ENCODE measurements at places on chromosomes 1 and 21.

GRCh38 chr1:82634266-82634665 lies 833.5 kb downstream of the ADGRL2 start:
- DNase-seq: no peak

- no peak for DNase-seq
Observed at GRCh38 chr1:113780374-113781146, 21.3 kb upstream of the PHTF1 start.

GRCh38 chr1:172613294-172613693 lies 45.6 kb upstream of the FASLG start:
- no peak for DNase-seq

DNA sequence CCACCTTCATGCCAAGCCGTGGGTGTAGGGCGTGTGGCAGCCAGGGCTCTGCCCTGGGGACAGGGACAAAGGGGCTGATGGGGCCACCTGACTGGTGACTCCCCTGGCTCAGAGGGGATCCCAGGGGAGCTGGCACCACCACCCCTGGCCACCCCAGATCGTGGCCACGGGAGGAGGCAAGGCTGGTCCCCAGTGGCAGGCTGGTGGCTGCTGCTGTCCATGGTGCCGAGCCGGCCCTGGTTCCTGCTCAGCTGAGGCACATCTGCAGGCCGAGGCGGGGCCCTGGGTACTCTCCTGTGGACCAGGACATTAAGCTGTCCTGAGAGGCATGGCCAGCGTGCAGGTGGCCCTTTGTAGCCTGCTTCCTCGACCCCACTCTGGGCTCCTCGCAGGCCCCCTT lies 6.5 kb downstream of the PLCH2 start:
- no peak for DNase-seq

DNA sequence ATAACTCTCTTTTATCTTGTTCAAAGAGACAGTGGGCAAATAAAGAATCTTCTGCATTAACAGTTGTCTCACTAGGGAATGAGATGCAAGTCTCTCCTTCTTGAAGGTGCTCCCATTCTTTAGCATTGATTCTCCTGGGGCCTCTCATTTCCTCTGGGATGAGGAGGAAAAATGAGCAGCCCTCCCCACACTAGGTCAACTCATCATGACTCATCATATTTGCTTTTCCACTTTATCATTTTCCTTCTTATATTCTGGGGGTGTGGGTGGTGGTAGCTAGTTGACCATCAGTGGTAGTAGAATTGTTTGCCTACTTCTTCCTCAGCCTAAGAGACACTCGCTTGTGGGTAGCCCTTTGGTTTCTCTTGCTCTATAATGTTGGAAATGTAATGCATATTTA lies 182.0 kb upstream of the C1orf87 start:
- no peak for DNase-seq

DNA sequence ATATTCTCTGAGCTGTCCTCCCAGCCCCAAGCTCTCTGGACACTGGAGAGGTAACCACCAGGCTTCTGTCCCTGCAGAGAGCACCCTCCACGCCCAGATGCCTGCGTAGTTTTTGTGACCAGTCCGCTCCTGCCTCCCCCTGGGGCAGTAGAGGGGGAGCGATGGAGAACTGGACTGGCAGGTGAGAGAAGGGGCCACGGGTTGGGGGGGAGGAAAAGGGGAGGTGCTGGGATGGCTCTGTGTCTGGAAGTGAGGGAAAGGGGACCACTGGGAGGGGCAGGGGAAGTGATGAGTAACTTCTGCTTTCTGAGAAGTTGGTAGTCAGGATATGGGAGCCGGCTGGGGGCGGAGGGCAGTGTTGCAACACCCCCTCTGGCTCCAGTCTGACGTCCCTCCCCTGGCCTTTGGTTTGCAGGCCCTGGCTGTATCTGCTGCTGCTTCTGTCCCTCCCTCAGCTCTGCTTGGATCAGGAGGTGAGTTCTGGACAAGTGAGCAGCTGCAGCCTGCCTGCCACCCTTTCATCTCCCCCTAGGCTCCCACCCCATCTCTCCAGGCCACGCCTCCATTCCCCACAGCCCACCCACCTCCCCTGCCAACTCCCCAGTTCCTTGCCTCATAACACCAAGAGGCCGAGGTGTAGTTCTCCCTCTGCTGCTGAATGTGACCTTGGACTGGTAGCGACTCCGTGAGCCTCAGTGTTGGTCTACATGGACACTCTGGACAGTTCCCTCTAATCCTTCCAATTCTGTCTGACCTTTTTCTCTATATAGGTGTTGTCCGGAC lies 3.1 kb downstream of the ADAMTSL4 start:
- DNase-seq: peak; percentile 48

DNA sequence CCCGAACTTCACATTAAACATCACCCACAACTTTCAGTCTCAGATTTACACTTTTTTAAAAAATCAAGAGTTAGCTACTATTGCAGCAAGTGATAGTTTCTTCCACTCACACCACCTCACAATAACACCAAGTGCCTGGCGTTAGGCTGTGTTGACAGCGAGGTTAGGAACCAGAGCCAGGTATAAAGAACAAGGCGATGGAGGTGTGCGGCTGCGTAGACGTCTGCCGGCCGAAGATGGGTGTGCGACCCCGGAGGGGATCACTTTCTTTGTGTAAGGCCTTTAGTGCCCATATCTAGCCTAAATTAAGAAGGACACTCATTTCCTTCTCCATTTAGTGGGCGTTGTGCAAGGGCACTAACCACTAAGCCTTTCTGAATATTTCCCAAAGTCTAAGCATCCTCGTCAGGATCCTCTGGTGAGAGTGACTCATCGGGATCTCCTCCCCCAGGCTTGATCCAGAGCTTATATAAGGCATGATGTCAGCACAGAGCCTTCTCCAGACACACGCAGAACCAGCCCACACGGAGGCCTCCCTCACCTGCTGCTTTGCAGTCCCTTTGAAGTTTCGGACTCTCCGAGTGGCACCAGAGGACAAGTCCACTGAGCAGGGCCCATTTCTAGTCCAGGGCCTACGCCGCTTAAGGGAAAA lies 11.8 kb downstream of the NHLH2 start:
- DNase-seq: no peak

DNA sequence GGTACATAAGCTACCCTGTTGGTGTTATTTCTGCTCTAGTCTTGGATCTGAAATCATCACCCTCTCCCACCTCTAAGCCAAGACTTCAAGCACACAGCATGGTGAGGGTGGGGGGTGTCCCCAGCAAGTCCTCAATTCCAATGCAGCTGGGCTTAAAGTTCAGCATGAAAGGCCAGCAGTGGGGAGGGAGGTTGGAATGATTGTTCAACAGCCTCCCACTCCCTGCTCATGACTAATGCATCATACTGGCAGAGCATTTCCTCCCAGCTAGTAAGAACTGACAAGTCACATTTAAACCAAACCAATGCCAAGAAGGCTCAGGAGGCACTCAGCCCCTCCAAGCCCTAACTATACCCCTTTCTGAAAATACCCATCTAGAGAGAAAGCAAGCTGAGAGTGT lies 50.1 kb downstream of the TIAM1 start:
- DNase-seq: peak; percentile 70

DNA sequence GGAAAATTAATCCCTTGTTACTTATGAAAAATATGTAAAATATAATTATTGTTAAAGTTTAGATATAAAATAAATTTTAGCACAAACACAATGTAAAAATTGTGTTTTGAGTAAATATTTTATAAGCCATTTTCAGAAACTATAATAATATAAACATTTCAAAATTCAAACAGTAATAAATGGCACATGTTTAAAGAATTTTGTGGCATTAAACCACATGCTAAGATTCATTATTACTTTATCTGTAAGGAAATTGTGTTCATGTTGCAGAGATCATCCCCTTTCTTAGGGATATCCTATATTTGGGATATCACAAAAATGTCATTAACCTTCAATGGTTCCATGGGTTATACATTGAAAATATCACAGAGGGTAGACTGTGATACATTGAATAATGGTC lies 1044.3 kb downstream of the AMY1C start:
- DNase-seq: no peak

DNA sequence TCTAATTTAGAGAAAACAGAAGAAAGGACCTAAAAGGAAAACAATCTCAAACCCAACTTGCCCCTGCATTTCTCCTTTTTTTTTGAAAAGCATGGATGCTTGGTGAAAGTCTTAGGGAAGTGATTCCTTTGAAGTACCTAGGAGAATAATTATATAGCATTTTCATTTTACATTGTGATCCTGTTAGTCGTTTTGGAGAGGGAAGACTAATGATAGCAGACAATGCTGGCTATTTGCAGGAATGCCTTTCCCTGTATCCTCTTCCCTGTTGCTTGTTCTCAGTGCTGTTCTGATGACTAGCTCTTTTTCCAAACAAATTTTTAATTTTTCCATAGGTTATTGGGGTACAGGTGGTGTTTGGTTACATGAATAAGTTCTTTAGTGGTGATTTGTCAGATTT lies 53.9 kb downstream of the LAMC1 start:
- DNase-seq: no peak

DNA sequence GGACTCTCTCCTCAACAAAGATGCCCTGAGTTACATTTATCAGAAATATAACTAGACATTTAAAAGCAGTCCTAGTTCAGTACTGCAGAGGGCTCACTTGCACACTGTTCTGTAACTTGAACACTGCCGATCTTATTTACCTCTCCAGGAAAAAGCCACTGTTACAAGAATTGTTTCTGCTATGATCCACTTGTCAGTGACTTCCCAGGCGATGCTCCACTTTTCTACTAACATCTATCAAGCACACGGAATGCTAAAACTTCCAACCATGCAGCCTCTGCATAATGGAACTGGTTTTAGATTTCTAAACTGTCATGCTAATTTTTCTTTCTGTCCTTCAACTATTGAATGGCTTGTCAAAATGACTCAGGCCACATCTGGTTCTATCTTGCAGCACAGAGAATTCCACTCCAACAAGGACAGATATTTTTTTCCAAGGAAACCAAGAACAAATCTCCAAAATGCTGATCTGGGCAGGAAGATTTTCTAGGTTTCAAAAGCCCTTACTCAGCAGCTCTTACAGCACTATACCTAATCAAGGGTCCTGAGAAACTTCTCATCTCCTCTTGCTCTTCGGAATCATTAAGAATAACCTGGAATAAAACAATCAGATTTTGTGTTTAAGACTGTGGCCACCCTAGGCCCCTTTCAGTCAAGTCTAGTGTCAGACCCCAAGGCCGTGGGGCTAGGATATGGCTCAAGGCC lies 9.9 kb downstream of the SEC16B start:
- no peak for DNase-seq

GRCh38 chr1:177632923-177633615 lies 336.8 kb downstream of the SEC16B start:
- DNase-seq: no peak

DNA sequence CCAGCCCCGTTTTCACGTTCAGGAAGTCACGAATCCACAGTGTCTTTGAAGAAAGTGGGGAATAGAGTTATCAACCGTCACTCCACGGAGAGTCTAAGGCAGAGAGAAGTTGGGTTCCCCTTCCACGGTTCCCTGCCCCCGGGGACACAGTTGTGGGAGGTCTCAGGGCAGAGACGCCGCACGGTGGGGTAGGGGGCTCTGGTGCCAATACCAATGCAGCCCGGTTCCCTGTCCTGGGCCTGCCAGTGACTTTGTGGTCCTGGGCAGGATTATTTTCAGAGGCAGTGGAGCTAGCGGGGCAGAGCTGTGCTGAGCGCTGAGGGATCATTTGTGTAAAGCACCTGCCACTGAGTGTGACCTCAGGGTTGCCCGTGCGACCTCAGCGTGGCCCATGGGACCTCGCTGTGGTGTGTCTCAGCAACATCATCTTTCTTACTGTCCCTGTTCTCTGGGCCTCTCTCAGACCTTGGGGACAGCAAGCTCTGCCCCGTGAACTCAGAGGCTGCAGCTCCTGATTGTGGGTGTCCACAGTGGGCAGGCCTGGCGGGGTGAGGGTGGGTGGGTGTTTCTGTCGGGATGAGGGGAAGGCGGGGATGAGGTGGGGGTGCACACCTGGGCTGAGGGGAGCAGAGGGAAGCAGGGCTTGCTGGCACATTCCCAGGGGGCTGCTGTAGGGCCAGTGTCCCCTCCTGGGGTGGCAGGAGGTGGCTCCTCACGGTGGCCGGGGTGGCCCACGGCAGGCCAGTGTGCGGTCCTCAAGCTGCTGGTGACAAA lies 65.2 kb downstream of the AGPAT3 start:
- no peak for DNase-seq

- no peak for DNase-seq
Observed at GRCh38 chr1:52590266-52590665, 11.9 kb upstream of the GPX7 start.

DNA sequence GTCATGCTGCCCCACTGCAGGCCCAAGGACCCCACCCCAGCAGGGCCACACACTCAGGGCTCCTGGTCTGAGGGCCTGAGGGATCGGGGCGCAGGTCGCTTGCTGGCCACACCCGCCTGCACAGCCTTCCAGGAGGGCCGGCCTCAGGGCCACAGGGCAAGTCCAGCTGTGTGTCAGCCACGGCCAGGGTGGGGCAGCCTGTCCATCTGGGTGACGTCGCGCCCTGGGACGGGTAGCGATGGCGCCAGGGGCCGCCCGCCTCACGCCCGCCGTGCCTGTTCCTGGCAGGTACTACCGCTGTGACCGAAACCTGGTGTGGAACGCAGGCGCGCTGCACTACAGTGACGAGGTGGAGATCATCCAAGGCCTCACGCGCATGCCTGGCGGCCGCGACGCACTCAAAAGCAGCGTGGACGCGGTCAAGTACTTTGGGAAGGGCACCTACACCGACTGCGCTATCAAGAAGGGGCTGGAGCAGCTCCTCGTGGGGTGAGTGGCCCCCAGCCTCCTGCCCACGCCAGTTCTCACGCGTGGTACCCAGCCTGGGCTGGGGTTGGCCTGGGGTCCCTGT lies 2.5 kb downstream of the COL6A1 start:
- DNase-seq: no peak

GRCh38 chr21:42622284-42622683 lies 31.1 kb upstream of the PDE9A start:
- DNase-seq: no peak

DNA sequence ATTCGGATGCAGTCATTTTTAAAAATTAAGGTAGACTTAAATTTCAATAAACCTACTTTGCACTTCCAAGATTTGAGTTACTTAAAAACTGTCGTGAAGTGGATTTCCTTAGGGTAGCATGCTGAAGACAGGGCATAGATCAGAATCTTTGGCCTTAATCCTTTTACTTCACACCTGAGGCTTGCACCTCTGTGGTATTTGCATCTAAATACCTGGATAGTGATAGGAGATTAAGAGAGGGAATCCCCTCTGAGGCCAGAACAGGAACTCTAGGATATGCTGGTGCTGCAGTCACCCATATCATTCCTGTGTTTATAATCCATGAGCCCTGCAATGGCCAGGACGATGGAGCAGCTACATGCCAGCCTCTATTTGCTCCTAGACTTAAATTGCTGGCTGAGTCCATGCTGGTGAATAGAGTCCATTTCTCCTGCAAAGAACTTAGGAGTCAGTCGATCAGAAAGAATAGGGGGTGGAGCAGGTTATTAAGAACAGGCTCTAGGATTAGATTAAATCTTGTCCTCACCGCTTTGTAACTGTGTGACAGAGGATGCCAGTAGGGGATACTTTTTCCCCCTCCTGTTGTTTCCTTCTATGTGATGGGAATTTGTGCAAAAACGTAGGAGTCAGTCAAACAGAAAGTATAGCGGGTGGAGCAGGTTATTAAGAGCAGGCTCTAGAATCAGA lies 333.6 kb downstream of the DUSP10 start:
- DNase-seq: no peak

Measured in activated T-cell treated with anti-CD3 and anti-CD28 coated beads, Interleukin-2, amount 50 U/mL, for 48 hours (primary cell).